ENCODE measurements at places on chromosomes 1 and 21.

DNA sequence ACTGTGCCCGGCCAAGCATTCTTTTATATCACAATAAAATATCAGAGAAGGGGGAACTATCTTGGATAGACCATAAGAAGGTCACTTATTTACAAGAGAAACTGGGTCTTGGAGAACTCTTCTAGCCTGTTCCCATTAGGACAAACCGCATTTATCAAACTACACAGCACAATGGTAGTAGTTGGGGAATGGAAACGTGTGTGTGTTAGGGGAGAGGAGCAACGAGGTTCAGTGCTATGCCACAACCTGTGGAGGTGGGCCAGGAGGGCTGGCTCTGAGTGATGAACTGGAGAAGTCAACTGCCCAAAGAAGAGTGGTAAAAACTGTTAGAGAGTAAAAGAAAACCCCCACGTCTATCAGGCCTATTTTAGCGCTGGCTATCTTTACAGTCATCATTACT is 1.6 kb downstream of the DONSON start:
- no peak for DNase-seq

- DNase-seq: no peak
These were observed at the start of gene TIE1 for GRCh38 chr1:43300378-43301094. TIE1 (plus strand) TSS chr1:43300982; CDS start chr1:43301072, 90 bp downstream.

DNA sequence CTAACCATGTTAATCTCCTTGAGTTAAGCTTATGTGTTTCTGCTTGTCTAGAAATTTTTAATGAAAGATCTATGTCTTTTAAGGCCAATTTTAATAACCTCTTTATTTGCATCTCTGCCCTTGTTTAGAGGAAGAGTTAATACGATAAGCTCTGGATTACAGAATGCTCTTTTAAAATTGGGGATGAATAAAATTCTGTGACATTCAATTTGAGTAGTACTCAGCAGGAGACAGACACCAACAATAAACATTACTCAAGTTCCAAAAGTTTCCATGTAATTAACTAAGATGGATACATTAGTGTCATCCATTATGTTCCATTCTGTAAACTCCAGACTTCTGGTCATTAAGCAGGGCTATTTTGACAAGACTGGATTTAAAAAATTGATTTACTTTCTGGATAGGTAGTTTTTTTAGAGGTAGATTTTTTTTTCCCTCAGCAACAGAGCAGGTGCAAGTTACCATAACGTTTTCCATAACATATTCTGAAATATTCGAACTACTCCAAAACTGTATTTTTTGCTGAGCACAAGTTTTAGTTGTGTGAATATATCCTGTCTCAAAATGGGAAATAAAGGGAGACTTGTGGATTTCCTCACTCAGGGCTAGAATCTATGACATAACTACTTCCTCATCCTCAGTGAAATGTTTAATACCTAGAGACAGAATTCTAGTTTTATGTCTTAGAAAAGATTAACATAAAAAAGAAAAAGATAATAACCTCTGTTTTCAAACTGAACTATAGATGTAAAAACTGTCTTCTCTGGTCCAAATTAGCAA is 221.7 kb downstream of the NEGR1 start:
- no peak for DNase-seq

DNA sequence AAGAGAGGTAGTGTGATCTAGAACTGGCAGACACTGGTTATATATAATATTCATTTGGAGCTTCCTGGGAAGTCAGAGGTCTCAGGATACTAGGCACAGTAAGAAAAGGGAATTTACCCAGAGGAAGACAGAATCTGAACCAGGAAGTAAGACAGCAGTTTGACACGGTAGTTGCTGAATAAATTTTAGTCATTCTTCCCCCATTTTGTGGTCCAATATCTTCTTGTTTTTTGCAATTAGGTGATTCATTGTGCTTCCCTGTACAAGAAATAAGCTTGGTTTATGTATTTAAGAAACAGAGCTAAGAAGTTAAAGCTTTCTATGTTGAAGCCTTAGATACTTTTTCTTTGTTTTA is 1.3 kb downstream of the TMEM167B start:
- no peak for DNase-seq

- no peak for DNase-seq
These were observed 6.8 kb upstream of the PARK7 start for GRCh38 chr1:7954683-7955082.

GRCh38 chr21:44258056-44258725 is 3.5 kb downstream of the DNMT3L start:
- DNase-seq: peak; percentile 79

DNA sequence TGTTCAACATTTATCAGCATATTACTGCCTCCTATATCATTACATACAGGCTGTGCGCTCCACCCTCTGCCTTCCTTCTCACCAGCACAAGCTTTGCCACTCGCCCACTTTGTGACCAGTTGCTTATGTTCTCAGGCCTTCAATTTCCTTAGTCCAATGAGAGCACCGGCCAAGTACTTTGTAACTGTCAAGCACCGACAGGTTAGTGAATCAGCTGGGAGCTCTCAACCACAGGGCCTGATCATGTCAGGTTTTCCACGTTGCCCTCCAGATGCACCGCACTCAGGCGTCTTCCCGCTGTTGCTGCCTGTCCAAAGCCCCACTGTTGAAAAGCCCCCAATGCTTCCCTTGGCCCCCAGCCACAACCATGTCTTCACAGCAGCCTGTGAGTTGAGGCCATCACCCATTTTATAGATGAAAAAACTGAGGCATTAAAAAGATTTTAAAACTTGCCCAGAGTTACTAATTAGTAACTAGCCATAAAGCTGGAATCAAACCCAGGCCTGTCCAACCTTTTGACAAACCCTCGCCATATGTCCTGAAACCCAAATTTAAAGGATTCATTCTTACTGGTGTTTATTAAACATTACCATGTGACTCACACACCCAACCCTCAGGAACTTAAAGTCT is 3.4 kb upstream of the KCNN3 start:
- no peak for DNase-seq

GRCh38 chr1:15106608-15107007 is 46.9 kb upstream of the TMEM51 start:
- peak; percentile 46 for DNase-seq

DNA sequence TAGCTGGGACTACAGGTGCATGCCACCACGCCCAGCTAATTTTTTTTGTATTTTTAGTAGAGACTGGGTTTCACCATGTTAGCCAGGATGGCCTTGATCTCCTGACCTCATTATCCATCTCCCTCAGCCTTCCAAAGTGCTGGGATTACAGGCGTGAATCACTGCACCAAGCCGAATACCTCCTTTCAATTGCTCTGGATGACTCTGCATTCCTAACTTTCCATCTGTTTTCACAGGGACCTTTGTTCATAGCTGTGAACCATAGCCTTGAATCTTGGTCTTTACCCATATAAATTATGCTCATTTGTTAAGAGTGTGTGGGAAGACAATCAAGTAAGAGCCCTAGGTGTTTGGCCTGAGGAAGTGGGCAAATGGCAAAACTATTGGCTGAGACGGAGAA is 422.7 kb downstream of the DISC1 start:
- no peak for DNase-seq

GRCh38 chr1:99825098-99825497 is 25.1 kb upstream of the AGL start:
- no peak for DNase-seq

DNA sequence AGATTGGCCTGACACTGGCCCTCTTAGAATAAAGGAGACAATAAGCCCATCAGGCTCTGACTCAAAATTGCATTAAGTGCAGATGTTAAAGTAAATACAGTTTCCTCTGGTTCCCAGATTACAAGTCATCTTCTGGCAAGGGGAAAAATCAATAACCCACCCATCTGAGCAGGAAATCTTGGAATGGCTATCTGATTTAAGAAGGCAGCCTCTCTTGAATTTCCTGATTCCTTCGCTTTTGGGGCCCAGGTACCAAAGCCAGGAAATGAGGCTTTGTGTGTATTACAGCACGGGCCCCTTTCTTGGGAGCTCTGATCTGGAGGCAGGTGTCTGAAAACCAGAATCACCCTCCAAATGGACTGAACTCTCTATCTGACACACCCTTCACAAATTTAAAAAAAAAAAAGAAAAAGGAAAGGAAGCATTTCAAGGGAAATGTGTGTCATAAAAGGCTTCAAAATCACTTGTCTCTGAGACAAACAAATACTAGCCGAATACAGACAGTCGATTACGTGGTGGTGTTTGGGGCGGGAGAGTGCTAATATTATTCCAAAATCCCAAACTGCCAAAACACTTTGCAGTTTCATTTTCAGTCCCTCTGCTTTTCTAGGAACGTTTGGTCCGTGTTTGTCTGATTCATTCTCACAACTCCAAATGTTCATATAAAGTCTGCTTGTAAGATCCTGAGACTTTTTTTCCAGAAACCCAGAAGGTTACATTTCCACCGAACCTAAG is 240.9 kb upstream of the CAMK1G start:
- DNase-seq: no peak

DNA sequence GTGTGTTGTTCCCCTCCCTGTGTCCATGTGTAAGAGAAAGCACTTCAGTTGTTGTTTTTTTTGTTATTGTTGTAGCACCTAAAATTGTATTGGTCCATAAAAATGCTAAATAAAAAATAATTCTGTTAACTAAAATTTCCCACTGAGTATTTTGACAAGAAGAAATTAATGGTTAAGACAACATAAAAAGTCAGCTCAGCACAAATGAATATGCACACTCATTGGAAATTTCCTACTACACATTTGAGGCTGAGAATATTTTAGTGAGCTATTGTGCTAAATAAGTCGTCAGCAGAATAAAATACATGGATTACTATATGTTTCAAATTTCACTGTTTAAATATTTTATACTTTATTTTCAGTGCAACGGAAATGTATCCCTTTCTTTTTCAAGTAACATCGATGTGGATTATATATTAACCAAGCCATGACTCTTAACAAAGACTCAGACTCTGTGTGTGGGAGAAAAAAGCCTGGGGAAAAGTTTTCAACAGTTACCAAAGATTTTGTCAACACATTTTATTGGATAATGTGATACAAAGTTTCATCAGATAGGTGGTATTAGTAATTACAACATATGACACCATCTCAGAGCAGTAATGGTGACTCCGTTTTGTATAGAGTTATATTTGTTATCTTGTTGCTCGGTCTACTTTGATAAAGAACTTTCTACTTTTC is 63.4 kb downstream of the LYPLAL1 start:
- DNase-seq: no peak

DNA sequence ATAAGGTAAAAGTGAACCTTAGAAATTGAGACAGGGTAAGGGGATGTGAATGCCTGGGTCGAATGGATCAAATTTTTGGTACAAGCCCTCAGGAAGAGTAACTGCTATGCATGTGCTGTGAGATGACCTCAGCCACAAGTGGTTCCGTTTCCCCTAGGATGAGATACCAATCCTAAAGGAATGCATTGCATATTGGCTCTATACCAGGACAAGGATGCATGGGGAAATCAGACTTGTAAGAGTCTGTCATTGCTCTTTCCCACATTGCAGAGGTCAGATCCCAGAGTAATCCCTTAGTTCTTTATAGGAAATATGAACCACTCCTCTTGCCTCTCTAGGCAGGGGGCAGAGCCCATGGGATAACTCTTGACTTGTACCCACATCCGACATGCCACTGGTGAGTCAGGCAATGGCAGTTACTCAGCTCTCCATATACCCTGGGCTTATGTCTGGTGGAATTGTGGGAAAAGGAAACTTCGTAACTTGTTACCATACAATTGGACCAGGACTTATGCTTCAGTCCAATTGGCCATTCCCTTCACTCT is 428.3 kb upstream of the ZRANB2 start:
- no peak for DNase-seq

DNA sequence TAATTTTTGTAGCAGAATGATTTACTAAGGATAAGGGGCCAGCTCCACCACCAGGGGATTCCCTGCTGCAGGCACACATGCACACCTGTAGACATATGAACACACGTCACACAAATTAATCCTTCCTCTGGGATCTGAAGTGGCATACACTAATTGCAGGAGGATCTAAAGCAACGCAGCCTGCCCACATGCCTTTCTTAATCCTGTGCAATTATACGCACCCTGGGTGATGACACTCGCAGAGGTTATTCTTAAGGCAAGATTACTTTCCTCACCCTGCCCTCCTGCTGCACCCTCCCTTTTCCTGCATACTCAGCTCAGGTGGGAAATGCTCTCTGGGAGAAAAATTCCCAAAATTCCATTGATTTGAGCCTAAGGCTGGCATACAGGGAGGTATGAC is 7.5 kb upstream of the LORICRIN start:
- no peak for DNase-seq

DNA sequence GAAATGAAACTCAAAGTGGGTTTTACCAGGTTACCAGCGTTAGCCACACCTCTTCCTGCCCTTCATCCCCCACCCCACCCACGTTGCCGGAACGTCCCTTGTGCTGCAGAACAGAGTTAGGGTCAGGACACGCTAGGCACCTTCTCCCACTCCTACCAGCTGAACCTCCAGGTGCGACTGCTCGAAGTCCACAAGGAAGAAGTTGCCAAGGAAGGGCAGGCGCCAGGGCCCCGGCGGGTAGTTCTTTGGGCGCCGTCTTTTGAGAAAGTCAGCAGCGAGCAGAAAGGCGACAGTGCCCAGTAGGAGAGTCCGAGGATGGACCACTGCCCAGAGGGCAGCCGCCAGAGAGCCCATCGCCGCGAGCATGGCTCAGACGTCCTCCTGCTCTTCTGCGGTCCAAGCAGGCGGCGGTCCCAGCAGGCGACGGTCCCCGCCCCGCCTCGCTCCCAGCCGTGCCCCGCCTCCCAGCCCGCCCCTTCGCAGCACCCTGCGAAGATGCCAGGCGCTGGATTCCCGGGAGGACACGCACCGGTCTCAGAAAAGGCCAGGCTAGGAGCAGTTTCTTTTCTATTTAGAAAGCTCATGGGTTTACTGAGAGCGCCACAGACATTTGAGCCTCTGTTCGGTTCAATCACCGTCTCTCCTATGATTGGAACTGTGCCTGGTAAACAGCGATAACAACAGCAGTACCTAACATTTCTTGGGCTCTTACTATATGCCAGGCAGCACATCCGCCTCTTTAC is at the start of gene CYP2J2:
Gene CYP2J2 (minus strand): TSS at position 393 of the 743 bp plus-strand sequence. CDS start 27 bp downstream, at position 366.
- DNase-seq: peak; percentile 75

DNA sequence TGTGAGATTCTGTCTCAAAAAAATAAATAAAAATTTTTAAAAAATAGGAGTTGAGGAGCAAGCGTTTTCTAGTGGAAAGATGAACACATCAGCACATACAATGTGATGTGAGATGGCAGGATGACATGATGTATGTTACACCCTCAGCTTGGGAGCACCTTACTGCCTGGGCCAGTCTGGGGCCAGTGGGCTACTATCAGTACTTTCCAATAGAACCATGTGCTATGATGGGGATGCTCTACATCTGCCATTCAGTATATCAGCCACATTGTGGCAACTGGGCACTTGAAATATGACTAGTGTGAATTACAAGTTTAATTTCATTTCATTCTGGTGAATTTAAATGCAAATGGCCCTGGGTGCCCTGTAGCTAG is 156.0 kb downstream of the PGBD5 start:
- DNase-seq: no peak

- no peak for DNase-seq
These were observed 286.6 kb upstream of the ZP4 start for GRCh38 chr1:238177351-238177750.

GRCh38 chr1:55813618-55814017 is 598.5 kb upstream of the USP24 start:
- DNase-seq: no peak

DNA sequence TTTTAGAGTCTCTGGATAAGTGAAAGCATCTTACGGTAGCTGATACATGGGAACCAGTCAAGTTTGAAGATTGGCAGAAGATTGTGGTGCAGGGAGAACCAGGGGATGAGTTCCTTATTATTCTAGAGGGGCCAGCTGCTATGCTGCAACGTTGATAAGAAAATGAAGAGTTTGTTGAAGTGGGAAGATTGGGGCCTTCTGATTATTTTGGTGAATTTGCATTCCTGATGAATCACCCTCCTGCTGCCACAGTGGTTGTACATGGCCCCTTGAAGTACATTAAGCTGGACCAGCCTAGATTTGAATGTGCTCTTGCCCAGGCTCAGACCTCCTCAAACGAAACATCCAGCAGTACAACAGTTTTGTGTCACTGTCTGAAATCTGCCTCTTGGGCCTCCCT is 45.9 kb downstream of the BTBD8 start:
- DNase-seq: no peak
